ENCODE measurements at places on chromosomes 6 and 20.

- DNase-seq = peak; percentile 64
Observed at GRCh38 chr6:77456531-77457248, 6.6 kb downstream of the HTR1B start.

DNA sequence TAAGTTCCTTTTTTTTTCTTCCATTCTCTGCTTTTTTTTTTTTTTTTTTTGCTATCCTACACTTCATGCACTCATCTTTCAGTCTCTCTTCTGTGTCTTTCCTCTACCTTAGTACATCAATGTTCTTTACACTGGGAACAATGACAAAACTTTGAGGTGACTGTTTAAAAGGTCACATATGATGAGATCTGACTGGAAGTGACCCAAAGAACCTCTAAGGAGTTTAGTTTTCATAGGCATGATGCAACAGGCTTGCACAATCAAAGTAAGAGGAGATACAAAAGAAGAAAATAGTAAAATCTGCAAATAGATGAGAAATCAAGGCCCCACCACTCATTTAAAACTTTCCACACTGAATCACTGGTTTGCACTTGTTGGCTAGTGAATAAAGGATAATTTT is 840.8 kb downstream of the TBC1D32 start:
- DNase-seq = no peak

DNA sequence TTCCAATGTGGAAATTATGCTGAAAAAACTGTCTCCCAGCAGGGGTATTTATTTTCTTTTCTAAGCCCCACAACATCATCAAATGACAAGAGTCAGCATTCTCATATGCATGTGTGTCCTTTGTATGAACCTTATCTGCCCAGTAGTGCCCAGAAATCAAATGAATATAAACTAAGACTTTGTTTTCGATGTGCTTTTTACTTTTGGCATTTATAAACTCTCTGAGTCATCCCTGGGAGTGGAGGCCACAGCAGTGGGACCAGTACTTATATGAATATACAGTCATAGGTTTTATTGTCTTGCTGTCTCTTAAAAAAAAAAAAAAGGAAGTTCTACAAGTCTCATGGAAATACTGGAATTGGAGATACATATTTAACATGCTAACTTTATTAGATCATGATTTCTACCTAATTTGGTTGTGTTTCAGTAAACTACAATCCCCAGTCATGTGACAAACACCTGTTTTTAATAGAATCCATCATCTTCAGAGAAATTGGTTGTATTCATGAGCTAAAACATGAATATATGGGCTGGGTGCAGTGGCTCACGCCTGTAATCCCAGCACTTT is 99.2 kb upstream of the TMEM181 start:
- DNase-seq = peak; percentile 68

DNA sequence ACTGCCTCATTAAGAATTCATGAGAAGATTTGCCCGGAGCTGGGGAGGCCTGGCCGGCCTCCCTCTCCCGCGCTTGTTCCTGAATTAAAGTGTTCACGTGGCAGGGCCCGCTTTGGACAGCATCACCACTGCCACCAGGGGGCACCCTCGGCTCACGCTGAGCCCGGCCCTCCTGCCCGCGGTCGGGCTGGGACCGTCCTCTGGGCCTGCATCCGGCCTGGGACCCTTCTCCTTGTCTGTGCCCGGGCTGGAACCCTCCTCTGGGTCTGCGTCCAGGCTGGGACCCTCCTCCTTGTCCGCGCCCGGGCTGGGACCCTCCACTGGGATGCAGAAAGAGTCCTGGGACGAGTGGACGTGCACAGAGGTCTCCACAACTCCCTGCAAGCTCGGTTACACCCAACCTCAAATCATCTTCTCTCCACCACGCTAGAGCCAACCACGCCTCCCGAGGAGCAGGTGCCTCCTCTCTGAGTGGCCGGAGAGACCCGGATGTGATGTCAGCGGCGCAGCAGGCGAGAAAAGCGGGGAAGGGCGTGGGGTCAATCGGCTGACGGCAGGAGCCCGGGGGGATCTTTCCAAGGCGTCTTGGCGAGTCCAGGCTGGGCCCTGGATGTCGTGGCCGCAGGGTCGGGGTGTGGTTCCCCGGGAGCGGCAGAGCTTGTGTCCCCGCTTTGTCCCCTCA is 50.9 kb upstream of the DACT2 start:
- DNase-seq = peak; percentile 78

DNA sequence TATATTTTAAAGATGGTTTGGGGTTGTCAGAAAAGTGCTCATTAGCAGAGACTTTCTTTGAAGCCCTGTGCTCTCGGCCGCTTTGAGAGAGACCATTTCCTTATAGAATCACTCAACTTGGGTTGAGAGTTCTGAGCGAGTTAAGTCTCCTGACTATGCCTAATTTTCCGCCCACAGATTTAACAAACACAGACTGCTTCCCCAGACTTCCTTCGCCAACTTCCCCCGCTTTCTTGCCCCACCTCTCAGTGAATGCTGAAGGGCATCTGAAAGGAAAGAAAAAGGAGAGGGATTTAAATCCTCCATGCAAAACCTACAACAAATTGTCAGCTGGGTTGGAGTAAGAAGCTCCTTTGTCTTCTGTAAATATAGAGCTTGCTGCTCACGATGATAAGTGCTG is 224.0 kb downstream of the EYA2 start:
- DNase-seq = peak; percentile 72

DNA sequence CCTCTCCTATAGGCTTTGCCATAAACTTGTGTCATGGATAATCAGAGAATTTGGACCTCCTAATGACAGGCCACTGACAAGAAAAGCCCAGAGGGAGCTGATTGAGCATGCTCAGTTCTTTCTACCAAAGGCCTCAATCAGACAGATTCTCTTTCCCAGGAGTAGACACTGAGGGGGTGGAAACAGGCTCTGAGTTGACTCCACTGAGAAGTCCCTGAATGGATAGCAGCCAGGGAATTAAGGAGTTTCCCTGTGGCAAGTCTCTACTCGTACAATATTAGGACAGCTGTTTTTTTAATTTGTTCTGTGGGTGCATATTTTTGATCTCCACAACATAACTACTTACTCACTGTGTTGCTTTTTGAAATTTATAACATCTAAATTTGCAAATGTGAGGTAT is 63.3 kb downstream of the SLC16A10 start:
- peak; percentile 25 for DNase-seq

GRCh38 chr20:23161968-23162696 is 76.0 kb upstream of the CD93 start:
- DNase-seq = peak; percentile 85

Measured in muscle of leg (tissue), 16 donors.